ENCODE measurements at places on chromosomes 1 and 21. TPM values are rescaled to one million over a fixed set of nuclear protein-coding genes. Genes with fewer than 3 reads are reported as not detected.

GRCh38 chr1:13950637-13951036 is 250.6 kb downstream of the PRDM2 start:
- DNase-seq, result no peak

Gene CBR1
- 34.8 TPM for total RNA-seq

DNA sequence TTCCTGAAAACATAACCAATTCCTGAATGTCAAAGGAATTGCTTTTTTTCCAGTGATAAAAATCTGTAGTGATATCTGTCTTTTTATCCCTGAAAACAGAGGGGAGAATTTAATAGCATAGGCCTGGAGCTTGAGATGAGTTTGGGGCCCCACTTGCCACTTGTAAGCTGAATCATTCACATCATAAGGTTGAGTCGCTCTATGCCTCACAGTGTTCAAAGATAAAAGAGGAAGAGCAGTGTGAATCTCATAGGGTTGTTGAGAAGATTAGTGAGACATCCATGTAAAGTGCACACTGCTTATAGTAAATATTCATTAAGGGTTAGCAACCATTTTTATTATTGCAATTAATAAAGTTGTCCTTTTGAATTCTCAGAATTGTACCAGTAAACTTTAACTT is 271.3 kb downstream of the DNM3 start:
- no peak for DNase-seq

Gene ARHGEF2
- 70.8 TPM for total RNA-seq

DNA sequence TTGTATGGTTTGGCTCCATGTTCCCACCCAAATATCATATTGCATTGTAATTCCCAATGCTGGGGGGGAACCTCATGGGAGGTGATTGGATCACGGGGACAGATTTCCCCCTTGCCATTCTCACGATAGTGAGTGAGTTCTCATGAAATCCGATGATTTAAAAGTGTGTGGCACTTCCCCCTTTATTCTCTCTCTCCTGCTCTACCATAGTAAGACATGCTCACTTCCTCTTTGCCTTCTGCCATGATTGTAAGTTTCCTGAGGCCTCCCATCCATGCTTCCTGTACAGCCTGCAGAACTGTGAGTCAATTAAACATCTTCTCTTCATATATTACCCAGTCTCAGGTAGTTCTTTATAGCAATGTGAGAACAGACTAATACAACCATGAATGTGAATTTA is 211.6 kb upstream of the NR5A2 start:
- DNase-seq, result no peak

- no peak for DNase-seq
These were observed 1496.4 kb downstream of the MRPL39 start for GRCh38 chr21:24110846-24111245.

GRCh38 chr1:28159680-28160079 is 16.8 kb downstream of the PTAFR start:
- no peak for DNase-seq

Gene ENTREP3
- 16.1 TPM for total RNA-seq

Gene SPATA6
- total RNA-seq, result 15.2 TPM

Gene SPRR3
- not detected for total RNA-seq

- DNase-seq, result no peak
These were observed 15.7 kb upstream of the DMRTA2 start for GRCh38 chr1:50438945-50439344.

DNA sequence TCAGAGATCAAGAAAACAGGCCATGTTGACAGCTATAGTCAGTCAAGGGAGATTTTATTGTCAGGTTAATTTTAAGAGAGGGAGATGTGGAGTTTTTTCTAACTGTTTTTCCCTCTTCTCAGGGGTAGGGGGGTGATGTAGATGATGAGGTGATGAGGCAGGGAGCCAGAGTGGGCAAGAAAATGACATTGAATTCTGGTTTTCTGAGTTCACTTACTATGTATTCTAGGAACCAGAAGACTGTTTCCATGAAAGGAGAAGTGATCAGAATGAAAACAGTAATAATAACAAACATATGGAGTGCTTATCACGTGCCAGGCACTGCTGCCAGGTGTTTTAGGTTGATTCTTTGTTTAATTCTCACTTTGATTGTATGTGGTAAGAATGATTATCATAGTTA is 40.2 kb downstream of the CASQ2 start:
- DNase-seq, result no peak

GRCh38 chr1:214957330-214958137 is 125.0 kb upstream of the KCNK2 start:
- DNase-seq, result no peak

Gene GPR3
- total RNA-seq, result 12.4 TPM

Gene IGSF5
- 6.3 TPM for total RNA-seq

- DNase-seq, result no peak
These were observed 150.4 kb downstream of the ADGRL4 start for GRCh38 chr1:78856096-78856495.

Gene TMEM82
- total RNA-seq, result not detected

Gene GUCA2A
- total RNA-seq, result not detected

- DNase-seq, result no peak
These were observed 18.1 kb upstream of the PTTG1IP start for GRCh38 chr21:44891631-44892031.

GRCh38 chr21:45278156-45278911 is 9.4 kb downstream of the POFUT2 start:
- DNase-seq, result no peak

GRCh38 chr21:45073301-45074047 is 906 bp upstream of the ADARB1 start:
- peak; percentile 47 for DNase-seq

Gene AGO4
- total RNA-seq, result 16.5 TPM

- DNase-seq, result no peak
These were observed 4.8 kb downstream of the ZNF672 start for GRCh38 chr1:248842781-248843331.

- no peak for DNase-seq
These were observed 12.5 kb downstream of the CSDE1 start for GRCh38 chr1:114745291-114745690.

Gene LCK
- 1.2 TPM for total RNA-seq

GRCh38 chr1:36386265-36387140 is 779 bp upstream of the STK40 start:
- DNase-seq, result peak; percentile 95

- DNase-seq, result no peak
These were observed 20.8 kb upstream of the GBP1 start for GRCh38 chr1:89085781-89086180.

DNA sequence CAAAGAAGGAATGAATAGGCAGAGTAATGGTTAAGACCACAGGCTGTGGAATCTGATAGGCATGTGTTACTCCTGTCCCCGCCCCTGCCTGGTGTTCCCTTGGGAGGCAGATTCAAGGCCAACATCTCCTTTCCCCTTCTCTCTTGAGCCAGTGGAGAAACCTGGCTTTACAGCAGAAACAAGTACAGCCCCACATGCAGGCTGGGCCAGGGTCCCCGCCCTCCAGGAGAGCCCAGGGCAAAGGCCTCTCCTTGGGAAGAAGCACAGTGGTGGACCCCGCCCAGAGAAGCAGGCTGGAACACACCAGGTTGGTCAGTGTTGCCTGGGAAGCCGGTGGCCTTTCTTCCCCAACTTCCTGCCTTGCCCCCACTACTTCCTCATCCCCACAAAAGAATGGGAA is 6.8 kb downstream of the C1orf167 start:
- DNase-seq, result peak; percentile 15

- DNase-seq, result no peak
These were observed 3.4 kb upstream of the PLEKHM2 start for GRCh38 chr1:15680561-15681348.

GRCh38 chr21:16199539-16199938 is 469.8 kb downstream of the USP25 start:
- no peak for DNase-seq

Gene FAM72D
- total RNA-seq, result 0.13 TPM

DNA sequence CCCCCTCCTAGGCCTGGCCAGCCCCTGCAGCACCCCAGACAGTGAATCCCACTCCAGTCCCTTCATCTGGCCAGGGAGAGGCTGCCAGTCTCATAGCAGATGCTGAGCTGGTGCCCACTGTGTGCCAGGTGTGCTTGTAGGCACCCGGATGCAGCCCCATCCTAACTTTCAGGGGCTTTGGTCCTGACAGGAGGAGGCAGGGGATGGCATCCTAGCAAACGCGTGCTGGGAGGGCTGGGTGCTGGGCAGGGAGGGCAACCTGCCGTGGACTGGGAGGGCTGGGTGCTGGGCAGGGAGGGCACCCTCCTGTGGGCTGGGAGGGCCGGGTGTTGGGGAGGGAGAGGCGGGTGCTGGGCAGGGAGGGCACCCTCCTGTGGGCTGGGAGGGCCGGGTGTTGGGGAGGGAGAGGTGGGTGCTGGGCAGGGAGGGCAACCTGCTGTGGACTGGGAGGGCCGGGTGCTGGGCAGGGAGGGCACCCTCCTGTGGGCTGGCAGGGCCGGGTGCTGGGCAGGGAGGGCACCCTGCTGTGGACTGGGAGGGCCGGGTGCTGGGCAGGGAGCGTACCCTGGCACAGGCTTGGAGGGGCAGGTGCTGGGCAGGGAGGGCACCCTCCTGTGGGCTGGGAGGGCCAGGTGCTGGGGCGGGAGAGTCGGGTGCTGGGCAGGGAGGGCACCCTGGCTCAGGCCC is 35.3 kb downstream of the SLC19A1 start:
- no peak for DNase-seq

DNA sequence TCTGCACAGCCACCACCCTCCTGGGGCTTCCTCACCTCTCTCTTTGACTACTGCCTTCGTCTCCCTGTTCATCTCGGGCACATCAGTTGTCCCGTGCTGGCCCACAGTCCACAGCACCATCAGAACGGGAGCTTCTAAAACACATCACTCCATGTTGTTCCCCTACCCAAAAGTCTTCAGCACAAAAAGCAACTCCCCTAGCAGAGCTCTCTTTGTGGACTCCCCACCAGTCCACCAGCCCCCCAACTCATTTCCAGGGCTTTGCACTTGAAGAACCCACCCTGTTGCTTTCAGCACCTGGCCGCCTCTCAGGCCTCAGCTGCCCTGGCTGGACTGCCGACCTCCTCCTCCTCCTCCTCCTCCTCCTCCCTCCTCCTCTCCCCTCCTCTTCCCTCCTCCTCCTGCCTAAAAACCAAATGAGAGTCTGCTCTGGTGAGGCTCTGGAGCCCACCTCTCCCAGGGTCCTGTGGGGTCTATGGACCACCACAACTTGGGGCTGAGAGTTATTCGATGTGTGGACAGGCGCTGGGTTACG is 251.2 kb upstream of the VAMP3 start:
- DNase-seq, result no peak

- no peak for DNase-seq
These were observed 554.6 kb upstream of the NCAM2 start for GRCh38 chr21:20443558-20444155.

Gene GREM2
- total RNA-seq, result not detected

DNA sequence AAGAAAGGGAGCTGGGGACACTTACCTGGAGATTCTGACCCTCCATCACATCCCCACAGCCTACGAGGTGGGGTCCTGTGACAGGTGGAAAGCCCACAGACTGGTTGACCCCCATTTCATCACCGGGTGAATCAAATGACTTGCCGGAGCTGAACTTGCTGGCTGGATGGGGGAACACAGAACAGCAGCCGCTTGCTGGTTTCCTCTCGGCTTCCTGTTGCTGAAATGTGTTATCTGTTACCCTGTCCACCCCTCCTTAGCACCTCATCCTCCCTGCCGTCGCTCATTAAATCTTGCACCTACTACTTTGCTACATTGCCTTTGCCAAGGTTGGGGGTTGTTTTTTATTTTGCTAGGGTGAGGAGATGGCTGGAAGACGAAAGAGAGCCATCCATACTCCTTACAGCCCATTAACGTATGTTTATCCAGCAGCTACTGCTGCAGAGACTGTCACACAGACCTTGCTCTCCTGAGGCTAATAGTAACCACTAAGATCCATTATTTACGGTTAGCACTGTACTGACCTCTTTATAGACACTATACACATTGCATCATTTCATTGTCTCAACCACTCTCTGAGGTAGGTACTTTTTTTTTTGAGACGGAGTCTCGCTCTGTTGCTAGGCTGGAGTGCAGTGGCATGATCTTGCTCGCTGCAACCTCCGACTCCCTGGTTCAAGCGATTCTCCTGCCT is 7.0 kb downstream of the PAFAH2 start:
- no peak for DNase-seq

Gene S100A12
- 8.8 TPM for total RNA-seq

Gene CENPL
- 4.9 TPM for total RNA-seq

- DNase-seq, result no peak
These were observed 6.6 kb downstream of the LRRN2 start for GRCh38 chr1:204678721-204679475.
